HCEC 1CT (cell line): ENCODE measurements at places on chromosomes 12 and 14.
A peak's percentile ranks its signal among the peaks of the same experiment; 100 is the strongest.

DNA sequence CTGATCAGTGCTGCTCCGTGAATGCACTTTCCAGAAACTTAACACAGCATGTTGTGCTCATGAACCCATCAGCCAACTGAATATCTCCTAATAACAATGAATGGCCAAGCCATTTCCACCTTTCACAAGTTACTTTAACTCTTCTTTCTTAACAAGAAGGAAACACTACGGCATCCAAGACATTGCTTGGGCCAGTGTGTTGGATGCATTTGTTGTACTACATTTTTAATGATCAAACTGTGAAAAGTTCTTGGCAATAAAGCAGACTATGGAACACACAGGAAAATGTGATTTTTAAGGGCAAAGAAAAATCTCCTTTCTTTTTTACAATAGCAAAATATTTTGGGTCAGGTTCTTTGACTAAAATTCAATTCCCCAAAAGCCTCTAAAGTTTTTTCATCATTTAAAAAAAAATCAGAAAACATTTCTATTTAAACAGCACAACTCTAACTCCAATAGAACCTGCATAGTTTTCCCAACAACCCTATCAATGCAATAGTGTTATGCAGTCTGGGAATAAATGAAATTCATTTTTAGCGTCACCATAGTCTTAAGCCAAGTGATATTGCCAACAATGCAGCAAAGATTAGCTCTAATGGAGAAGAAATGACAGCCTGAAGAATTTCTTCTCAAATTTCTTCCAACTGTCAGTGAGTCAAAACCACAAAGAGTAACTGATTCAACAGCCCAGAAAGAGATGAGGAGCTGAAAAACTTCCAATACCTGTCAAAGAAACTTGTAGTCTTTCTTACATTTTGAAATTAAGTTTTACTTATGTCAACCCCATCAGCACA is 50.7 kb upstream of the PTPRR start:
- peak; percentile 64 for DNase-seq

GRCh38 chr12:128268379-128268995 is 1.5 kb downstream of the TMEM132C start:
- no peak for DNase-seq

DNA sequence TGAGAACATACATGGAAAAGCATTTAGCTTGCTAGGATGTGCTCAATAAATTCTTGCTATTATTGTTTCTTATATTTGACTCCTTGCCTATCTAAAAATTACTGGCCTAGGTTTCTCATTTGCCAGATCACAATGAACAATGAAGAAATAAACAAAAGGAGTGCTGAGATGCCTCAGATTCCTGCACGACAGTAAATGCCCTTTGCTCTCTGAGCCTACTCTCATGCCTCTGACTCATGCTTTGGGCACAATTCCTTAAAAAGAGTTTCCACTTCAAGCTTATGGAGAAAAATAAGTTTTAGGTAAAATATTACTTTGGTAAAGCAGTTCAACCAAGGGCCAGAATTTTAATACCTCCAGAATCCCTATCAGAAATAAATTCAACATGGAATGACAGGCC is 30.9 kb downstream of the GRIN2B start:
- DNase-seq: no peak

- peak; percentile 41 for DNase-seq
Observed at GRCh38 chr14:90397425-90398314, 841 bp downstream of the CALM1 start.

DNA sequence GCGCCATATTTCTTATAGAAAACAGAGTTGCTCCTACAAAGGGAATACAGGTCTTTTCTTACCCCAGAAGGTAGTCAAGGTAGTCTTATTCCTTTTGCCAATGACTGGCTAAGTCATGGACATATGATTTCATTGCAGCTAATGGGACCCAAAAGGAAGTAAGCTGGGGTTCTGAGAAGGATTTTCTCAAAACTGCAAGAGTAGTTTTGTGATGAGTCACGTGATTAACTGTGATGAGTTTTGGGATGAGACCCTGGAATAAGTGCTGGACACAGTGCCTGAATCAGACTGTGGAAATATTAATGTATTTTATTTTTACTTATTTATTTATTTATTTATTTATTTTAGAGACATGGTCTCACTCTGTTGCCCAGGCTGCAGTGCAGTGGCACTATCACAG is 13.4 kb upstream of the NIN start:
- DNase-seq: no peak

GRCh38 chr14:63677891-63678379 is 36.3 kb upstream of the WDR89 start:
- DNase-seq: peak; percentile 66

GRCh38 chr12:92028441-92028709 is 117.3 kb downstream of the BTG1 start:
- peak; percentile 21 for DNase-seq

DNA sequence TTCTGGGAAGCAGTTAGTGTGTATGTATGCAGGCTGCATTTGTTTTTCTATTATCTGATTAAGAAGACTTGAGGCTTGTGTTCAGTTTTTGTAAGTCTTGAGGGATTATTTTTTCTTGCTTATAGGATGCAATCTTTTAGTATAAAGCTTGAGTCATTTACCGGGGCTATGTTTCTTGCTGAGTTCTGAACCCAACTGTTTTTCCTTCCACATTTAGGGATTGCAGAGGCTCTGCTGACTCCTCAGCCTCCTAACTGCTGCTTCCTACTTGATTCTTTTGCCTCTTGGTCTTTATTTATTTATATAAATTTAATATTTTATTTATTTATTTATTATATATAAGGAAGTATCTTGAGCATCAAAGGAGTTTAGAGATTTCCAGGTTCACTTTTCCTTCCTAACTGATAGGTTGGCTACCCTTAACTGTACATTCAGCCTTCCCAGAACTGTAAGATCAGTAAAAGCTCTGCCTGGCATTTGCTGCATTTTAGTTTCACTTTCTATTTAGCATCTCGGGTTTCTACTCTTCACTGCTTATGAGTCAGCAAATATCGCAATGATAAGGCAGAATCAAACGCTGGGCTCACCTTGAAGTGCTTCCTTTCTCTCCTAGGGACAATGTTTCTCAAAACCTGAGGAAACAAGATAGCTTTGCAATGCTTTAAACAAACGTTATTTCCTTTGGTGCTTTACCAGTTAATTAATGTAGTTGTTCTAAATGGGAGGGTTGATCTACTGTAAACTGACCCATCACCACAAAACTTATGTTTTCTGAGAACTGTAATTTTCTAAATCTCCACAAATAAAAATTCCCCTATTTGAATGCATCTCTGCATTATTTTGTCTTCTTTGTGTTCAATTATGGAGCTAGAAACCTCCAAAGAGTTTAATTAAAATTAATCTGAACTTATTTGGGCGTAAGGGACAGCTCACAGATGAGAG is 1183.7 kb upstream of the TMEM132C start:
- peak; percentile 79 for DNase-seq

GRCh38 chr12:123075087-123075645 is 75.7 kb downstream of the PITPNM2 start:
- no peak for DNase-seq

DNA sequence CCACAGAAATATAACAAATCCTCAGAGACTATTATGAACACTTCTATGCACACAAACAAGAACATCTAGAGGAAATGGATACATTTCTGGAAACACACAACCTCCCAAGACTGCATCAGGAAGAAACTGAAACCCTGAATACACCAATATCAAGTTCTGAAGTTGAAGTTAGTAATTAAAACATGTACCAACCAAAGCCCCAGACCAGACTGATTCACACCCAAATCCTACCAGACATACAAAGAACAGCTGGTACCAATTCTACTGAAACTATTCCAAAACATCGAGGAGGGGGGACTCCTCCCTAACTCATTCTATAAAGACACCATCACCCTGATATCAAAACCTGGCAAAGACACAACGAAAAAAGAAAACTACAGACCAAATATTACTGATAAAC is 114.7 kb upstream of the CCDC175 start:
- DNase-seq: no peak

- DNase-seq: no peak
Observed at GRCh38 chr12:115470526-115470925, 786.6 kb upstream of the TBX3 start.

DNA sequence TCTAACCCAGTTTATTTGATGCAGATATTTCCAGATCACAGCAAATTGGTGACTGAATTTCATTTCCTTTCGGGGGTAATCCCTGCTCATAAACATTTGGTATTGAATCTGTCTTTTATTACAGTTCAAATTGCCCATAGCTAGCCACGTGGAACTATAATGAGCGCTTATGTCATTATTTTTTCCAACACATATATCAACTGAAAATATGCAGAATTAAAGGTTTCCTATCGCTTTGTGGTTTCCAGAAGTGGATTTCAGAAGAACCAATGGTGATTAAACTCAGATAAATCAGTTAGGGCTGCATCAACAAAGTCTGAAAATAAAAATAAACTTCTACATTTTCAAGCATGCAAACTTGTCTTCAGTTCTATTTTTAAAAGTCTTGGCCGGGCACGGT is 111.9 kb downstream of the PIK3C2G start:
- DNase-seq: no peak
